ENCODE measurements at places on chromosomes 6 and 20.
A peak's percentile ranks its signal among the peaks of the same experiment; 100 is the strongest.

GRCh38 chr6:90026216-90026615 is 131.9 kb downstream of the GJA10 start:
- DNase-seq, result no peak

DNA sequence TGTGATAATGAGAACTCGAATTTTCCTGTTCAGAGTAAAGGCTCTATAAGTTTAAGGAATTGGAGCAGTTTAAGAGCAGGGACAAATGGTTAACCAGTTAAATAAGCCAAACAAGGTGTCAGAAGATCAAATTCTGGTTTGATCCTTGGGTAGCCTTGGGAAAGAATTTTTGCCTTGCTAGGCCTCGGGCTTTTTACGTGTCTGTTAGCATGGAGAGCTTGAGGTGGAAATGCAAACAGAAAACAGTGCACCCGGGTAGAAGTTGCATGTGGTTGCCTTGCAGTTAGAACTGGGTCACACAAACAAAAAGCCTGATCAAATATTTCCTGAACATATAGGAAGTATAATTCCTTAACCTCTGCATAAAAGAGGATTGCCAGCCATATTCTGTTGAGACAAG is 58.3 kb downstream of the RIN2 start:
- DNase-seq, result no peak

- no peak for DNase-seq
Observed at GRCh38 chr6:48490658-48491057, 379.7 kb upstream of the PTCHD4 start.

GRCh38 chr6:49430187-49430586 is 32.9 kb downstream of the MMUT start:
- DNase-seq, result no peak

DNA sequence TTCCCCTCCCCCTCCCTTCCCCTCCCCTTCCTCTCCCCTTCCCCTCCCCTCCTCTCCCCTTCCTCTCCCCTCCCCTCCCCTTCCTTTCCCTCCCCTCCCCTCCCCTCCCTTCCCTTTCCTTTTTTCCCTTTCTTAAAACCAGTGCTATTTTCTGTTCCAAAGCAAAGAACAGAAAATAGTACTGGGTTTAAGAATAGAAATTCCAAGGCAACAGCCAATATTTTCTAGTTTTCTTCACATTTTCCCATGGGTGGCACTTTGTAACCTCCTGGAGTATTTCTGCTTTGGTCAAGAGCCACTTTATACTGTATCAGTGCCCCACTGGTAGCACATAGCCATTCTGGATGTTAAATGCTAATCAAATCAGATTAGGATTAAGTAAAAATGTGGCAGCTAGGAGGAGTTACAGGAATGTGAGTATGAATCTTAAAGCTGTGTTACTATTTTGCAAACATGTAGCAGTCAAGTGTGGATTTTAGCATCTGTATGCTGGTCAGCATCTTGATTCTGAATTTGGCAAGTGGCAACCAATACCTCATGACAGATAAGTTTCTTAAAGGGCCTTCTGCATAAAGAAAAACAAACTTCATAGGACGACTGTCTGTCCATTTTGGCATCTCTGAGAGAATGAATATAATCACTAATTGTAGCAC is 126.4 kb downstream of the CEP57L1 start:
- no peak for DNase-seq

- DNase-seq, result no peak
Observed at GRCh38 chr6:7604003-7604402, 14.0 kb downstream of the SNRNP48 start.

DNA sequence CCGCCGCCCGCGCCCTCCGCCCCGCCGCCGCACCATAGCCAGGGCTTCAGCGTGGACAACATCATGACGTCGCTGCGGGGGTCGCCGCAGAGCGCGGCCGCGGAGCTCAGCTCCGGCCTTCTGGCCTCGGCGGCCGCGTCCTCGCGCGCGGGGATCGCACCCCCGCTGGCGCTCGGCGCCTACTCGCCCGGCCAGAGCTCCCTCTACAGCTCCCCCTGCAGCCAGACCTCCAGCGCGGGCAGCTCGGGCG is 1.5 kb downstream of the FOXC1 start:
- peak; percentile 40 for DNase-seq

DNA sequence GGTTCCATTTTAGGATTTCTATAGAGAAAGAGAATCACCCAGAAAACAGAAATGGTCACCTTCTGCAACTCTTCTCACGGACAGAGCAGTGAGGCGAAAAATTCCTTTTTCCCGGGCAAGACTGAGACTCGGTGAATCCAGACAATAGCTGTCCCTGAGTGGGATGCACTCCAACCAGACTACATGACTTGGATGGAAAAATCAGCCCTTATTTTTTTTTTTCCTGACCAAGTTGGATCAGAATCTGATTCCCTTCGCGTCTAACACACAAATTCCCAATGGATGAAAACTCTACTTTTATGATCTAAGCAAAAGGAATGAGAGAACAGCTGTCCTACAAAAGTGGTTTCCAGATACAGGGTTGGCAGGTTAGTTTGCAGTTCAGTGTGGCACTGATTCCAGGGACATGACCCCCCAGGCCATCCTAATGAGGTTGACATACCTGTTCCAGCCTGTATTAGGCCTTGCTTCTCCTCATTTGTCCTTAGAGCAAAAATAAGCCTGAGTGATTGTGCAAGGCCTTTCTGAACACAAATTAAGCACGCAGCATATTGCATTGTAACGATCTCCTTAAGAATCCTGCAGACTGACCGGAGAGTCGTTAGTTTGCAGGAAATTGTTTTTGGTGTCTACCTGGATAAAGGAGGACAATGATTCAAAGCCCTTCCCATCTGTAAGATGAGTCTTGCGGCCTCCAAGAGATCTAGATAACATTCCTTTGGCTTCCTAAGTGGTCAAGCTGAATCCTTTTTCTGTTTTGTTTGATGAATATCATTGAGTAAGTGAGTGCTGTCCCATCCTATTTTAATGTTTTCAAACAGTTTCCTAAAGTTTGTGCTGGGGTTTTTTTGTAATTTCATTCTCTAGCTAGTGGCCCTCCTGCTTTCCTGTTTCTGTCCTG is 1.5 kb upstream of the NEDD9 start:
- no peak for DNase-seq

DNA sequence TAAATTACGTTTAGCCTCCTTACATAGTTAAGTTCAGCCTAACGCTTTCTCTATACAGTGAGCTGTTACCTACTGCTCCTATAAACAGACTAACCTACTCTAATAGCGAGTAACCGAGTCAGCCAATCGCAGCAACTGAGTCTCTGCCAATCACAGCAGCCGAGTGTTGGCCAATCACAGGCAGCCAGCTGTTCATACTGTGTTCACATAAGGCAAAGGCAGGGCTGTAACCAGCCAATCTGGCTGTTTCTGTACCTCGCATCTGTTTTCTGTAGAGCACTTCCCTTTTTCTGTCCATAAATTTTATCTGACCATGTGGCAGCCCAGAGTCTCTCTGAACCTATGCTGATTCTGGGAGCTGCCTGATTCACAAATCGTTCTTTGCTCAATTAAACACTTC is 263.9 kb upstream of the JARID2 start:
- no peak for DNase-seq

DNA sequence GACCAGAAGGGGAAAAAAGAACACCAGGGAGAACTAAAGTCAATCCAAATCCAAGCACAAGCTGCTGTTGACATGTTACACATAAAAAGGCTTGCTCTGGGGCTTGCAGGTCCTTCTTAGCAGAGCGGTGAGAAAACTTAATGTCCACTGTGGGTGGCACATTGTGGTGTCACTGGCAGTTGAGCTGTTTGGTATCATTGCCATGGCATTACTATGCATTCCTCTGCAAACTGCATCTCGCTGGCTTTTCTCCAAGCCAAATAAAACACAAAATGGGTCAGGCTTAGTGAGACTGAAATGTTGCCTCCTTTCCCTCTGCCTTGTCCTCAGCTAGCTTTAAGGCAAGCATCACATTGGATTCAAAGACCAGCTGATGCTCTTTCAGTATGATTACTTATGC is 40.9 kb downstream of the LY86 start:
- DNase-seq, result no peak

- DNase-seq, result peak; percentile 90
Observed at GRCh38 chr6:33925936-33926335, 122.1 kb upstream of the MLN start.

GRCh38 chr20:12411246-12411940 is 493.7 kb downstream of the BTBD3 start:
- DNase-seq, result no peak

DNA sequence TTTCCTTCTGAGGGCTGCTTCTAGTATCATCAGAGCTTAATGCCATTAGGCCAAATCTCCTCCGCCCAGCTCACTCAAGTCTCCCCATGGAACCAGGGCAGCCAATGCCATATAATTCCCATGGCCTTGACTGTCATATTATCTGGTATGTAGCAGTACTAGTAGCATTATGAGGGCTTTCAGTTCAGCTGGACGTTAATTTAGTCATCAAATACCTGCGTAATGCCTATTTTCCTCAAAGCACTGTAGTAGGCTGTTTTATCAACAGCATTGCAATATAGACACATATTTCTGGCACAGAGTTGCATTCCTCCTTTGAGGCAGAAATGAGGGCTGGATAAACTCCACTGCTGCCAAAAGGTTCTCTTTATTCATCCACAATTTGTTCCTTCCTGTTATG is 1.7 kb downstream of the KCTD20 start:
- DNase-seq, result no peak

GRCh38 chr20:33871362-33871761 is 60.2 kb downstream of the CHMP4B start:
- no peak for DNase-seq

GRCh38 chr20:19832875-19833274 is 74.8 kb downstream of the RIN2 start:
- DNase-seq, result no peak

DNA sequence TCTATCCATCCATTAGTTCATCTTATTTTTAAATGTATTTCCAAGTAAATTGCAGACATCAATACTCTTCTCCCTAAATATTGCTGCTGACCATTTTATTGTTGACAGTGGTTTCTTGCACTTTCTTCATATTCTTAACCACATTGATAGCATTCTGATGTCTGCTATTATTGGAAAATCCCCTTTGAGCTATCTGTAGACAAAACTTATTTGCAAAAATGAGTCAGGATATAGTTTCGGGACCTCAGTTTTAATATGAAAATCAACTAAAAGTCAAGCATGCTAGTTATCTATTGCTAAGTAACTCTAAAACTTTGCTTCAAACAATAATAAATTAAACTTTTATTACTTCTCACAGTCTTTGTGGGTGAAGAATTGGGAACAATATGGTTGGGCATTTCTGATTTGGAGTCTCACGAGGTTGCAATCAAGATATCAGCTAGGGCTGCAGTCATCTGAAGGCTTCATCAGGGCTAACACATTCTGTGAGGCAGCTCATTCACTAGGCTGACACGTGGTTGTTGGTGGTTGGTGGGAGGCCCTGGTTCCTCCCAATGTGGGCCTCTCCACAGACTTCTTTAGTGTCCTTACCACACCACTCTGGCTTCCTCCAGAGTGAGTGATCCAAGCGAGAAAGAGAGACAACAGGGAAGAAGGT is 32.7 kb downstream of the CD109 start:
- DNase-seq, result no peak

GRCh38 chr6:51349857-51350256 is 531.2 kb downstream of the TFAP2B start:
- no peak for DNase-seq

- DNase-seq, result no peak
Observed at GRCh38 chr6:110590821-110591351, 114.5 kb upstream of the SLC22A16 start.

GRCh38 chr6:11093376-11093625 is 333 bp upstream of the SMIM13 start:
- no peak for DNase-seq

- no peak for DNase-seq
Observed at GRCh38 chr6:25537349-25538018, 114.5 kb upstream of the SCGN start.

DNA sequence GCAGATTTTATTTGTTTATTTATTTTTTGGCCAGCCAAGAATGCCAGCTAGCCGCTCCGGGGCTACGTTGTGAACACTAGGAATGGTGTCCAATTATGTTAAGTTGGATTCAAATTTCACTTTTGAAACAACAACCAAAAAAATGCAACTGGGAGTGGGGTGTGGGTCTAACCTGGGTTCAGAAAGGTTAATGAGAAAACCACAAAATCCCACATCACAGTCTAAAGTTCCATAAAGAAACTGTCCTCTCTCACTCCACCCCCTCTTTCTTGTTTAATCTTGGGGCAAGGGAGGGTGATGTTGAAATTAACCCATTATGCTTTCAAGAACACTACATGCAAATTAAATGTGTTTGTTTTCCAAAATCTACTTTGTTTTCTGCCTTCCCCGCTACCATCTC is 77.2 kb downstream of the LINC00237 start:
- no peak for DNase-seq

- no peak for DNase-seq
Observed at GRCh38 chr6:126682440-126682839, 342.5 kb downstream of the CENPW start.

DNA sequence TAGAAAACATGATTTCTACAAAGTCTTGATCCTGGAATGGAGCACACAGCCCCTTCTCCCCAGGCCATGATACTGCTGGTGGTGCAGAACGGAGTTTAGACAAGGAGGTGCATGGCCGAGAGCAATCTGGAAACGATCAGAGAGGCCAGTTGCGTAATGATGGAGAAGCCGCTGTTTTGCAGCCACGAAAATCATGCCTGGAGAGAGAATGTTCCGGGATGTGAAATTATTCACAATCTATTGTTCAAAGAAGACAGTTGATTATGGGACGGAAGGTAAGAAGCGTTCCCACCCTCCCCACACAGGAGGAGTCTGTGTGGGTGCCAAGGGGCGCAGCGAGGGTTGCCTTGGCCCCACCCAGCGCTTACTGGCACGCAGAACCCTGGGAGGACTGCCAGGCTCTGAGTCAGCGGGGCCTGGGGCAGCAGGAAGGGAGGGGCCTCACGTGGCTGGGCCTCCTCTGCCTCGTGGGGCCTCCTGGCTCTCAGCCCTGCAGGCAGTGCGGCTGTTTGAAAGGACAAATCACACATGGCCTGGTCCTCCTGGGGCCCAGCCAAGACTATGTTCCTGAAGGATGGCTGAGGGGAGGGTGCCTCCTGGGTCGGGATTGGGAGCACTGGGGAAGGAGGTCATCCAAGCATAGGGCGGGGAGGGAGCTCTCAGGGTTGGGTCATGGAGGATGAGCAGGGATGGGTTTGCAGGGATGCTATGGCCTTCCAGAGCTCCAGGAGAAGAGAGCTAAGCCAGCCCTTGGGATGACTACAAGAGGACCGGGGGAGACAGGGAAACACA is 8.7 kb upstream of the AP5S1 start:
- DNase-seq, result peak; percentile 98

All from NCI-H2081 (cell line).